Placental epithelial cell (primary cell): ENCODE measurements at places on chromosomes 2 and 18. TPM values are rescaled to one million over a fixed set of nuclear protein-coding genes. Genes with fewer than 3 reads are reported as not detected.

CLEC4F gene
- not detected in 2 replicates for total RNA-seq

PAIP2B gene
- total RNA-seq: 0.98 and 2.4 TPM in 2 replicates

CFC1 gene
- not detected in 2 replicates for total RNA-seq

PIGN gene
- total RNA-seq: 38.5 and 41.2 TPM in 2 replicates

MALL gene
- total RNA-seq: 1.2 and 2.9 TPM in 2 replicates

EPB41L3 gene
- total RNA-seq: 89.9 and 122 TPM in 2 replicates

SLC39A6 gene
- 45.9 and 54.3 TPM in 2 replicates for total RNA-seq

DHRS9 gene
- under 0.01 TPM in 1 of 2 replicates, not detected in the other for total RNA-seq

KIAA2012 gene
- under 0.01 TPM in 1 of 2 replicates, not detected in the other for total RNA-seq

FKBP7 gene
- 20.3 and 38.9 TPM in 2 replicates for total RNA-seq

STEAP3 gene
- 0.39 and 5.2 TPM in 2 replicates for total RNA-seq

CHRNG gene
- total RNA-seq: 0.39 TPM in 1 of 2 replicates, not detected in the other
